ENCODE measurements at places on chromosomes 7 and 10. TPM values are rescaled to one million over a fixed set of nuclear protein-coding genes. Genes with fewer than 3 reads are reported as not detected.

Gene GIMAP4
- polyA plus RNA-seq = 0.24 TPM

- peak; percentile 2 for DNase-seq
Measured at GRCh38 chr10:51389415-51390321, 309.7 kb downstream of the CSTF2T start.

Gene JAKMIP3
- not detected for polyA plus RNA-seq

- no peak for DNase-seq
Measured at GRCh38 chr10:100683004-100683403, 62.4 kb upstream of the PAX2 start.

Gene PDLIM1
- 689 TPM for polyA plus RNA-seq

DNA sequence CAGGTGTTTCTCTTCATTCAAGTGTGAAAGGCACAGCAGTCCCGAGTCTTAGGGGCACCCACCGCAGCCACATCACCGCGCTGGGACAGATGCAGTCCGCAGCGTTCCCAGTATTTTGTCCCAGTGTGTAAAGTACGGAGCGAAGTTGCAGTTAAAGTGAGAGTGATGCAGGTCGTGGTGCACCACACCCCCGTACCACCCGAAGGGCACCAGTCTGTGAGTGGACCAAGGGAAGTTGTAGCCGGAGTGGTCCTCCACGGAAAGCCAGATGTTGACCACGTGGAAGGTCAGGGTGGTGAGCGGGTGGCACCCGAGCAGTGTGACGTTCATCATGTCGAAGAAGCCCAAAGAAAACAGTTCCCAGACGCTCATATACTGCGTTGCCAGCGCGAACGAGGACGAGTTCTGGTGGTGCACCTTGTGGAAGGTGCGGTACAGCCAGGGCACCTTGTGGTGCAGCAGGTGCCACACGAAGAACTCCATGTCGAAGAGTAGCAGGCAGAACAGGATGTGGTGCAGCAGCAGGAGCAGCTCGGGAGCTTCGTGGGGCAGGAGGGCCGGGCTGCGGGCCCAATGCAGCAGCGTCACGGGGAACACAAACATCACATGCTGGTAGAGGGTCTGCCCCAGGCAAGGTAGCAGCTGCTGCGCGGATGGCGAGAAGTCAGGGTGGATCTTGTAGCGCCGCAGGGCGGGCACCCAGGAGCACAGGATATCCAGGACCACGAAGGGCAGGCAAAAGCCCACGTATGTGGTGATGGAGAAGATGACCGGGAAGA lies 526 bp downstream of the CH25H start:
- no peak for DNase-seq

GRCh38 chr10:25978771-25979170 lies 44.7 kb downstream of the MYO3A start:
- DNase-seq = no peak

Gene TCAF2
- 3.1 TPM for polyA plus RNA-seq

DNA sequence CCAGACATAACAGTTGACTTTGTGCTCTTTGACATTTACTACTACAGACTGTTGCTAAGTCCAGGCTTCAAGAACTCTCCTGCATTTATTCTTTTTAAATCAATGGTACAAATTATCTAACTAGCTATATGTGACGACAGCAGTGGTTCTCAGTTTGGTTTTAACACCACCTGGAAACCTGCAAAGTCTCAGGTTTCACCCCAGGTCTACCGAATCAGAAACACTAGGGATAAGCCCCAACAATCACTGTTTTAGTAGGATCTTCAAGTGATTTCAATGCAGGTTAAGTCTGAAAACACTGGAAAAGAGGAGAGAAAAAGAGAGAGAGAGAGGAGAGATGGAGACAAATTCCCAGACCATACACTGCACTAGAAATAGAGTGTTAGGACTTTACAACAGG lies 519.0 kb downstream of the PCDH15 start:
- no peak for DNase-seq

GRCh38 chr7:155230169-155230593 lies 67.5 kb upstream of the INSIG1 start:
- DNase-seq = no peak

DNA sequence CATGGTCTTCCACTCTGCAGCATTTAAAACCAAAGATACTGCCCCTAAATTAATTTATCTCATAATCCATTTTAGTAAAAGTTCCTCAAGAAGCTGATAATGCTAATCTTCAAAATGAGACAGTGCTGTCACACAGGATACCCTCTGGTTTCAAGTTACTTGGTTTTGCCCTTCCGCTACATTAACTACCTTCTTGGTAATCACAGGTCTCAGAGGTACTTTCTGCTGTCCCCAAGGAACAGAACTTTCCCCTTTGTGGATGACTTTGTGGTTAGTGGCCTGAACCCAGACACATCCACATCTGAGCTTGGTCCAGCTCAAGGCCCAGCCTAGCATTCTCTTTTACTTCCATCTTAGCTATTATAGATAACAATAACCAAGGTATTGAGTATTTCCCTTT lies 88.8 kb upstream of the TMEM26 start:
- peak; percentile 11 for DNase-seq

Gene PIK3AP1
- polyA plus RNA-seq = 93.7 TPM

DNA sequence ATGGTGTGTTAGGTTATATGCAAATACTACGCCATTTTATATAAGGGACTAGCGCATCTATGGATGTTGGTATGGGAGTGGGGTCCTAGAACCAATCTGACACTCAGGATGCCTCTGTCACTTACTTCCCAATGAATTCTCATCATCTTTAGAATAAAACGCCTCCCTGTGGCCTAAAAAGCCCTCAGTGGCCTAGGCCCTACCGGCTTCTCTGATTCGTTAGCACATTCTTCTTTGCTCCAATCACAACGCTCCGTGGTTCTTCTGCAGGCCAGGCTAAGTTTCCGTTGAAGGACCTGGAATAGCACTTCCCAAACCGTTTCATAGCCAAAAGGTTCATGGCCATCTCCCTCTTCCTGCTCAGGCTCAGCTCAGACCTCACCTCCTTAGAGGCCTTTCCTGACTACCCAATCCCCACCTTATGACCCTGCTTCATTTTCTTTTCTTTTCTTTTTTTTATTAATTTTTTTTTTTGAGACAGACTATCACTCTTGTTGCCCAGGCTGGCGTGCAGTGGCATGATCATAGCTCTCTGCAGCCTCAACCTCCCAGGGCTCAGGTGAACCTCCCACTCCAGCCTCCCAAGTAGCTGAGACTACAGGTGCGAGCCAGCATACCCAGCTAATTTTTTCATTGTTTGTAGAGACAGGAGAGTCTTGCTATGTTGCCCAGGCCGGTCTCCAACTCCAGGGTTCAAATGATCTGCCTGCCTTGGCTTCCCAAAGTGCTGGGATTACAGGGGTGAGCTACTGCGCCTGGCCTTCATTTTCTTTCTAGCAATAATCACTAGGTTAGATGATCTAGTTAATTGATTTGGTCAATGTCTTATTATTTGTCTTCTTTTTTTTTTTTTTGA lies 24.5 kb upstream of the YWHAG start:
- DNase-seq = no peak

Gene GPR146
- polyA plus RNA-seq = 1.0 TPM

All from GM12878 (cell line).